ENCODE measurements at places on chromosomes 11 and 22. TPM values are rescaled to one million over a fixed set of nuclear protein-coding genes. Genes with fewer than 3 reads are reported as not detected.

MAPK12 gene
- total RNA-seq: 20.1 TPM

CHCHD10 gene
- 126 TPM for total RNA-seq

GRCh38 chr22:29734838-29735237 lies 15.0 kb downstream of the CABP7 start:
- DNase-seq: no peak

DNA sequence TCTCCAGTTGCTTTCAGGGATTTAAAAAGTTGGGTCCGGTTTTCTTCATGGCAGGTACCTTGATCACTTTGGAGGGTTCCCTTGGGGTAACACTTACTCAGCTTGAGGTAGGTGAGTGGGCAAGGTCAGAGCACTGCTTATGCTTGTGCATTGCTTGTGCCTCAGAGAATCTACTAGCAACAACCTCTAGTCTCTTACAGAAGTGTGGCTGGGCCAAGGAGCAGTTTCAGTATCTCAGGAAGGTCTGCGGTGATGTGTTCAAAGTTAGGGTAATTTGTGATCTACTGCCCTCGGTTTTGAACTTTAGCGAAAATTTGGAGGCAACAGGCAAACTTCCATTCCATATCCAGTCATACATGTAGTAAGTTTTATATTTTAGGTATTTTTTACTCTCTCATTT lies 62.8 kb downstream of the NCAM1 start:
- no peak for DNase-seq

GRCh38 chr11:125180413-125181305 lies 16.1 kb downstream of the PKNOX2 start:
- no peak for DNase-seq

DNA sequence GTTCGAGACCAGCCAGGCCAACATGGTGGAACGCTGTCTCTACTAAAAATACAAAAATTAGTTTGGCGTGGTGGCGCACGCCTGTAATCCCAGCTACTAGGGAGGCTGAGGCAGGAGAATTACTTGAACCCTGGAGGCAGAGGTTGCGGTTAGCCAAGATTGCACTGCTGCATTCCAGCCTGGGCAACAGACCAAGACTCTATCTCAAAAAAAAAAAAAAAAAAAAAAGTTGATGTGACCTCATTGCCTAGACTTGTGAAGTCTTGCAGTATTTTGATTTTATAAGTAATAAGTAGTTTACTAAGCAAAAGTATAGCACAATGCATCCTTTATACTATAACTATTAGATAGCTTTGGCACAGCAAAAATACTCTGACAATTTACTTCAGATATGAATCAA lies 9.9 kb upstream of the CUL5 start:
- DNase-seq: no peak

TOP3B gene
- 48.0 TPM for total RNA-seq

GRCh38 chr22:35582861-35583670 lies 34.1 kb downstream of the MB start:
- peak; percentile 84 for DNase-seq

CHADL gene
- total RNA-seq: 0.47 TPM

- no peak for DNase-seq
Measured at GRCh38 chr11:23112987-23113886, 253.0 kb upstream of the CCDC179 start.

LARGE2 gene
- not detected for total RNA-seq

IFITM10 gene
- 0.14 TPM for total RNA-seq

- no peak for DNase-seq
Measured at GRCh38 chr22:32720924-32721323, 80.6 kb upstream of the TIMP3 start.

- DNase-seq: peak; percentile 86
Measured at GRCh38 chr11:35047179-35047578, 91.8 kb upstream of the CD44 start.

DNA sequence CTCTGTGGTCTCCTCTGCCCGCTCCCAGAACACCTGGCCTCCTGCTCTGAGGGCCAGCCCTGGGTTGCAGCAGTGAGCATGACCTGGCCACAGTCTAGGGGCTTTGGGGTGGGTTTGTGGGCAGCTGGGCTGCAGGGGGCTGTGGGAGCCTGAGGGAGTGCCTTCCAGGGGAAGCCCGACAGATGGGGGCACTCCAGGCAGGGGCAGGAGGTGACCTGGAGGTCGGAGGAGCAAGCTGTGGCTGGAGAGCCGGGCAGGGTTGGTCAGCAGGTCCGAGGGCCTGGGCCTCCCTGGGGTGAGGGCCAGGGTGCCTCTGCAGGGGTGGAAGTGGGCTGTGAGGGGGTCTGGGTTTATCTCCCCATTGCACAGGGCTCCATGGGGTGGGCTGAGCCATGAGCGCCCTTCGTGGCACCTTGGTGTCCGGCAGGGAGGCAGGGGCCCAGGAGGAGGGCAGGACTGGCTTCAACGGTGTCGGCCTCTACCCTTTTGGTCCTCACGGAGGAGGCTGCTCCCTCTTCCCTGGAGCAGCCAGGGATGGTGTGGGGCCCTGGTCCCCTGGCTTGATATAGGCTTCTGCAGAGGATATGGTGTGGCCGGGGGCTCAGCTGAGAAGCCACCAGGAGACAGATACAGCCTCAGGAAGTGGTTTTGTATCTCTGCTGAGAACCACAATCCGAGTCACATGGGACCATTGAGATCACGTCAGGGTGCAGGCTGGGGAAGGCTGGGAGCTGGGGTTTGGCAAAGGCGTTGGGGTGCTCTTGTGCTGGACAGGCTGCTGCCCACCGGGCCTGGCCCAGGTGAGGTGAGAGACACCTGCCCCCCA lies 22.3 kb downstream of the KCNQ1 start:
- DNase-seq: peak; percentile 91

PANX1 gene
- total RNA-seq: 19.7 TPM

GRCh38 chr22:43555561-43556515 lies 144.0 kb downstream of the MPPED1 start:
- no peak for DNase-seq

DNA sequence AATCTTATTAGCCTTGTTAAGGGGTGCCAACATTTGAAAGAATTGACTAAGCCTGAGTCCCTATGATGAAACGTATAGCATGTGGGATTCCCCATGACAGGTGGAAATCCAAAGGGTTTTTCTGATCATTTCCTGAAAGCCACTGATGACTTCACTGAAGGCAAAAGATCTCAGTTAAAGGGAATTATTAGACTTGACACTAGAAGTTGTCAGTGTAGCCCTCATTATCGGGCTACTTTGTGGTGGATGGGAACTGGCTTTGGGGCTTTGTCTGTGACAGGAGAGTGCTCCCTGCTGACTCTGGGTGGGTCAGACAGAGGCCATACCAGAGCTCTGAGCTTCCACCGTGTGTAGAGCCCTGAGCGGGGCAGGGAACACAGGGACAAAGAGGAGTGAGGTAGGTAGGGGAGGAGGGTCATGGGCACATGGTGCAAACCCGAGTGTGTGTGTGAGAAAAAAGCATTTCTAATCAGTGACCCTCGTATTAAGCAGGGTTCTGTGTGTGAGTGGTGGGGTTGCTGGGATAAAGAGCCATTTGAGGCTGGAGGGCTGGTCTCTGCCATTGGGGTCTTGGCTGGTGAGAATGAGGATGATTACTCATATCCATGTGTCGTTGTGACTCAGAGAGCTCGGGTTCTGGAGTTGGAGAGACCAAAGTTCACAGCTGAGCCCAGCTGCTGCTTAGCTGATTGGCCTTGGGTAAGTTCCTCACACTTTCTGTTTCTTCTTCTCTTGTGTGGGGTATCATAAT lies 101.1 kb downstream of the GRIK4 start:
- peak; percentile 60 for DNase-seq

DNA sequence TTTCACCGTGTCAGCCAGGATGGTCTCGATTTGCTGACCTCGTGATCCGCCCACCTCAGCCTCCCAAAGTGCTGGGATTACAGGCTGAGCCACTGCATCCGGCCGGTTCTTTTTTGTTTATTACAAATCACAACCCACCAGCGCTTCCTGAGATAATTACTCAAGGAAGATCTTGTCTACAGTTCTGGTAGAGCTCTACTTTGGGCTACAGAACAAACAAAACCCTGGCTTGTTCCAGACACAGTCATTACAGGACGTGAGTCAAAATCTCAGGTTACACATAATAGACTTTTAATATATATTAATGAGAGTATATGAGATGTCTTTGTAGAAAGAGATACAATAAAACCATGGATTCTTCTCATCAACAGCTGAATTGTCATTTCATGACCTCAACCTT lies 42.8 kb upstream of the NUP50 start:
- no peak for DNase-seq

CCND1 gene
- 17.2 TPM for total RNA-seq

FGF19 gene
- total RNA-seq: not detected

ARSA gene
- 20.6 TPM for total RNA-seq

GRCh38 chr11:5922749-5923426 lies 19.2 kb upstream of the OR56A3 start:
- no peak for DNase-seq

- peak; percentile 98 for DNase-seq
Measured at GRCh38 chr11:113314389-113315301, at the start of gene TTC12. Gene TTC12, plus strand, starts transcription at chr11:113314583. Its CDS starts 1,675 bp downstream, at chr11:113316258.

DNA sequence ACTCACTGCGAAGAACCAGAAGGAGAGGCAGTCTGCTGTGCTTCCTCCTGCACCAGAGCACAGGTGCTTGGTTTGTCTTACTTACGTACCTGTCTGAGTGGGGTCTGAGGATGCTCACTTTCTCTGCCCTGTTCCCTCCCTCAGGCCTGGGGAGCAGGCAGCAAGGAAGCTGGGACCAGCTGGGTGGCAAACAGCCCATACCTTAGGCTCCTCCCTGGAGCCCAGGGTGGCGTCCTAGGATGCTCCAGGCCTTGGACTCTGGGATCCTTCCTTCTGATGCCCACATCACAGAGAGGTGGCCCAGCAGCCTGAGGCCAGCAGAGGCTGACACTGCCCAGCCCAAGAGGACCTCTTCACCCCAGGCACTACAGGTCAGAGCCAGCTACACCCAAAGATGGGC lies 593.2 kb downstream of the BRD1 start:
- peak; percentile 32 for DNase-seq

DNA sequence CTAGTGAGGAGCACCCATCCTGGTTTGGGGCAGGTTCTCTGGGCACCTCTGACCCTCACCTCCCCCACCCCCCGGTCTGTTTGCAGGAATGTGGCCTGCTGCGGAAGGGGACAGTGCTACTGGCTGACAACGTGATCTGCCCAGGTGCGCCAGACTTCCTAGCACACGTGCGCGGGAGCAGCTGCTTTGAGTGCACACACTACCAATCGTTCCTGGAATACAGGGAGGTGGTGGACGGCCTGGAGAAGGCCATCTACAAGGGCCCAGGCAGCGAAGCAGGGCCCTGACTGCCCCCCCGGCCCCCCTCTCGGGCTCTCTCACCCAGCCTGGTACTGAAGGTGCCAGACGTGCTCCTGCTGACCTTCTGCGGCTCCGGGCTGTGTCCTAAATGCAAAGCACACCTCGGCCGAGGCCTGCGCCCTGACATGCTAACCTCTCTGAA lies 26.9 kb upstream of the TXNRD2 start:
- no peak for DNase-seq

DNA sequence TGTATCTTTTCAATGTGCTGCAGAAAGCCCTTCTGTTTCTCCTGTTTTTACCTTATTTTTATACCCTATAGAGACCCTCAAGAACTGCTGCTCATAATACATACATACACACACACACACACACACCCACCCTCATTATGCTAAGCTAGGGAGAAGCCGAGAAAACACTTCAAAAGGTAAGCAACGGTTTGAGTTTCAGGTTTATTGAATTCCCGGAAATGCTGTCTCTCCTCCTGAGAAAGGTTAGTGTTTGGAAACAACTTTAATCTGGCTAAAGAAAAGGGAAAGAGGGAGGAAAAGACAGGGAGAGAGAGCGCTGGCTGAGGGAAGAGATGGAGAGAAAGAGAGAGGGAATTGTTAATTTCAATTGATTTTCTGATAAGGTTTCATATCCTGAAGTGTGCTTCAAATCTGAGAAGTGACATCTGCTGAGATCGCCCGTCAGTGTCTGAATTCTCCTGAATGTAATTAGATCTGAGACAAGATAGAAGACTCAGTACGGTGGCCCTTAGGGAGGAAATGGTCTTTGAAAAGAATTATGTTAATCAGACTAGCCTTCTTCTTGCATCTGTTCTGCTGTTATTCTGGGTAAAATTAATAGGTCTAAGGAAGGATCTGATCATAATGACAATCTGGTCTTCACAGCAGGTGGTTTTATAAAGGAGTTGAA lies 169.1 kb downstream of the NXPE2 start:
- no peak for DNase-seq

GRM5 gene
- total RNA-seq: not detected

DNA sequence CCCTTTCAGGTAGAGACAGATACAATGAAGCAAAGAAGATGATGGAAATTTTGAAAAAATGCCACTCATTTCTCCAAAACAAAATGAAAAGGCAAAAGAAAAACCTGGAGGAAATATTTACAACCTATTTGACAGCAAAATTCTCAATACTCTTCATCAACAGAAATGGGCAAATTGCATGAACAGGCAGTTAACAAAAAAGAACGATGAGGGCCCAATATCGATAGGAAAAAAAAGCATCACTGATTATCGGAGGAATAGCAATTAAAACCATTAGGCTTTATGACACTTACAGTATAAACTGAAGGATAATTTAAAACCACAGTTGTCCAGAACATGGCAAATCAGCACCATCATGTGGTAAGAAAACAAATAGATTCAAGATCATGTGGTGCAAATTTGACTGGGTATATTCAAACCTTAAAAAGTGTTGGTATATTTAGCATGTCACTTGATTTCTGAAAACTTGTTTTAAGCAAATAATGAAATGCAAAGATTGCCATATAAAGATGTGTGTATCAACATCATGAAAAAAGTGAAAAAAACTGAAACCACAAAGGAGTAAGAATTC lies 222.9 kb downstream of the BRD1 start:
- no peak for DNase-seq

DNA sequence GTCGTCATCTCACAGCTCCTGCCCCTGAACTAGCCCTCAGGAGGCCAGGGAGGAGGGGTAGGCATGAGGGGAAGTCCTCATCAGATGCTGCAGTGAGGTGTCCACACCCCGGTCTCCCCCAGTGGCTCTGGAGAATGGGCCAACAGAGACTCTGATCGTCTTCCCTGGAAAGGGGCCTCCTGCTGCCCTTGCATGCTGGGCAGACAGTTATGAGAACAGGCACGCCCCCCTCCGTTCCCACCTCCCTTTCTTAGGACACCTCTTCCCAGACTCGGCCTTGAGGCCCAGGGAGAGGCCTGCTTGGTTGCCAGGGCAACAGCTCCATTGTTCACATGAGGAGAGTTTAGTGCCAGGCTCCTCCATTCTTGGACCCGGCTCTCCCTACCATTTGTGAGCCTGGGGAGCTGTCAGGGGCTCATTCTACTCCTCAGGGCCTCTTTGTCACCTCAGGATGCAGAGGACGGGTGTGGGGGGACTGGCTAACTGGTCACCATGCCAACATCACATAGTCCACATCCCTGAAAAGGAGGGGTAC lies 157.7 kb downstream of the TTC17 start:
- DNase-seq: no peak

DNA sequence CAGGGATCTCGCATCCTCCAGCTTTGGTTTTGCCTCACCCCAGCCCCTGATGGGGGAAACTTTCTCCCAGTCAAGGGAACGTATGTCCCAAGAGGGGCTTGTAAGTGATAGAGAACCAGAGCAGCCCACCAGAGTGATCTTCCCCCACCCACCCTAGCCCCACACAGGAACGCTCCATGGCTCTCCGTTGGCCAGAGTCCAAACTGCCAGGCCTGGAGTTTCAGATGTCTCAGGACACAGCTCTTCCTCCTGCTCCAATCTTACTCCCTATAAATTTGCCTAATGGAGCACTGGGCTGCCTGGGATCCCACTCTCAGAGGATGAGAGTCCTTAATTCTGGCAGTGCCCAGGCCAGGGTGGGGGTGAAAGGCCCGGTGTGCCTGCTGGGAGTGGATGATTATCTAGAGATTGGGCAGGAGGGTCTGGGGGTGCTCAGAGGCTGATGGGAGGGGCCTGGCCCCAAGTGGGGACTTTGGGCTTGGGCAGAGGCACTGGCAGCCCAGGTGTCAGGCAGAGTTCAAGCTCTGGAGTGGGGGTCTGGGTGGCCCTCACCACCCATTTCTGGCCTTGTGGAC lies 79.9 kb downstream of the WNT7B start:
- no peak for DNase-seq

Measured in activated CD4-positive, alpha-beta T cell treated with anti-CD3 and anti-CD28 coated beads, Interleukin-2, amount 10 ng/mL, durations not matched to agents 24 days and 14 days (primary cell).